HTR-8/SVneo (cell line): ENCODE measurements at places on chromosomes 5 and 9.

DNA sequence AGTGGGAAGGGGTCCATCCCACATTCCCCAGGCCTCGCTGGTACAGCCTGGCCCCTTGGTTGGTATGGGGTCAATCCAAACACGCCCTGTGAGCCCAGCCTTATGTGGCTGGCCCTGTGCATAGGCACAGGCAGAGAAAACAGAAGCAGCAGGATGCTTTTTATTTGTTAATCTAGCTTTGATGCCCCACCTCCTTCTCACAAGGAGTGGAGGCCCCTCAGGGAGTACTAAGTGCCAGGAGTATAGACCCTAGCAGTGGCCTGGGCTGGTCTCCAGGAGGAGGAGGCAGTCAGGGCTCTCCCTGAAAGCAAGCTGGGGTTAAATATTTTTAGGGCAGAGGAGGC is 14.6 kb upstream of the TCF7 start:
- no peak for DNase-seq

- no peak for DNase-seq
These were observed 174.2 kb upstream of the PUM3 start for GRCh38 chr9:3018071-3018470.

DNA sequence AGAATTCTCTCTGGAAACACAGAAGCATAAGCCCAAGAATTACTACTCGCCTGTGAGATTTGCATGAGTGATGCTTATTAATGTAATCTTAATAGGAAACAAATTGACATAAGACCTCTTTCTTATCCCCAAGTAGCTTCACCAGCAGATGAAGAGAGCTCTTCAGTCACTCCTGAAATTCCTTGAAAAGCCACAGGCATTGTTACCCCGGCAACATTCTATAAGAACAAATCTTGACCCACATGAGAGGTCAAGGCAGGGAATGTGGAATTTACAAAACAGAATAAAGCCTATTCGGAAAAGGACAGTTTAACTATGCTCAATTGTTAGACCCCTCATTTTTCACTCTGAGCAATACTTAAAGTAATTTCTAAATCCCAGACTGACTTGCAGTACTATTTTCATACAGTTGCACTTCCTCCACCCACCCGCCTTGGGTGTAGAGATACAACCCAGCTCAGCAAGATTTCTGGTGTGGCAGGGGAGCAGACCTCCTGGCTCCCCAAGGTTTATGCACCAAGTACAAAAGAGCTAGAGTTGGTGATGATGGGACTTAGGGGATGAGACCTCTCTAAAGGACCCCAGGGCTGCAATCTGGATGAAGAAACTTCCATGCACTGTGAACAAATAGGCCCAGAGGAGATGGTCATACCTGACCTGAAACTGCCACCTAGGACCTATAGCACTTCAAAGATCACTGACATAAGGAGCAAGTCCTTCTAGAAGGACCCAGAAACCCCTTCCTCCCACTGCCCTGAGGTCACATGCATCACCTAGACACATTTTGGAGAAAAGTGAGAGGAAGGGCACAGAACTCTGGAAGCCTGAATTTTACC is 242.1 kb downstream of the ZNF608 start:
- DNase-seq, result no peak

DNA sequence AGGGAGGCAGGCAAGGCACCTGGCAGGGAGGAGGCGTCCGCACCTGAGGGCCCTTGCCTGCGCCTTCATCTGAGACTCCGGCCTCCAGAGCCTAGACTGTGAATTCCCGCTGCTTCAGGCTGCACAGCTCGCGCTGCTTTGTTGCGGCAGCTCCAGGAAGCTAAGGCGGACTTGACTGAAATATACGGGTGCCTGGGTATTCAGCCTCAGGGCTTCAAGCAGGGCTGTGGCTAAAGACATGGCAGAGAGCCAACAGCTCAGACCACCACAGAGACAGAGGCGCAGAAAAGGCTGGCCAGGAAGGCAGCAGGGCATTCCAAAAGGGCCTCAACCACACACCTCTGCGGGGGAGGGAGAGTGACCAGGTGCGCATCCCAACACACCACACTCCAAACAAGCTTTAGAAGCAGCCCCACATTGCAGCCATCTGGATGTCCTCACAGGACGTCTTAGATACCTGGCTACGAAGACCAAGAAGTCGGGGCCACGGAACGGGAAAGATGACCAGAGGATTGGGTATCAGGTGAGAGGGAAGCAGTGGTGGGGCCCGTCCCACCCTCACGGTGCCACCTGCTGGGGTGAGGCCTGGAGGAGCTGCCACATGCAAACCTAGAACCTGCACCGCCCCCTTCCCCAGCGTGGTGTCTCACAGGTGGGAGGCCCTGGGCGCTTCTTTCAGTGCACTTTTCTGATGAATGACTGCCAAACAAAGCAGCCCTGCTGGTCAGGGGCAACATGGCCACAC is 1.7 kb upstream of the DPH7 start:
- DNase-seq, result no peak

GRCh38 chr5:138606378-138607064 is 31.3 kb upstream of the HSPA9 start:
- no peak for DNase-seq

DNA sequence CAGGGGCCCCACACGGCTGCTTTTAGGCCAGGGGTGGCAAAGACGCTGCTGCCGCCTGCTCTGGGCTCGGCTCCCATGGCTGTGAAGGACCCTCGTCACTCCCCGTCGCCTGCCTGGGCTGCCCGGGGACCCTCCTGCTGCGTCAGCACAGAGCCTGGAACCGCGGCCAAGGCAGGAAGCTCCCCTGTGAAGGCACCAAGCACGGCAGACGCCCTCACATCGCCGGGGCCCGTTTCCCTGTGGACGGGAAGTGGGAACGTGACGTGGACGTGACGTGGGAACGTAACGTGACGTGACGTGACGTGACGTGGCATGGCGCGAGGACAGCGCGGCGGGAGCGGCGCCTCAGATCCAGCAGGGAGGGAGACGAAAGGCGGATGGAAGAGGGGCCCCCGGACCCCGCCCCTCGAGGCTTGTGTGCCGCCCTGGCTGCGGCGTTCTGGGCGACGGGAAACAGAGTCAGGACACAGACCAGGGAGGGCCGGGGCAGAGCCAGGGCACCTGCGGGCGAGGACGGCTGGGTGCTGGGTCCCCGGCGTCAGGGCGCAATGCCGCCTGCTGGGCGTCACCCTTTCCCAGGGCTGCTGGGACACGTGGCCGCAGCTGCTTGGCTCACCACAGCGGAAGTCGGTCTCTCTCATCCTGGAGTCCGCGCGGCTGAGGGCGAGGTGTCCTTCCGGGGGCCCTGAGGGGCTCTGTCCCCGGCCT is 53.1 kb downstream of the MRPL36 start:
- DNase-seq, result no peak

- DNase-seq, result no peak
These were observed 74.4 kb downstream of the ASTN2 start for GRCh38 chr9:117340422-117340821.

DNA sequence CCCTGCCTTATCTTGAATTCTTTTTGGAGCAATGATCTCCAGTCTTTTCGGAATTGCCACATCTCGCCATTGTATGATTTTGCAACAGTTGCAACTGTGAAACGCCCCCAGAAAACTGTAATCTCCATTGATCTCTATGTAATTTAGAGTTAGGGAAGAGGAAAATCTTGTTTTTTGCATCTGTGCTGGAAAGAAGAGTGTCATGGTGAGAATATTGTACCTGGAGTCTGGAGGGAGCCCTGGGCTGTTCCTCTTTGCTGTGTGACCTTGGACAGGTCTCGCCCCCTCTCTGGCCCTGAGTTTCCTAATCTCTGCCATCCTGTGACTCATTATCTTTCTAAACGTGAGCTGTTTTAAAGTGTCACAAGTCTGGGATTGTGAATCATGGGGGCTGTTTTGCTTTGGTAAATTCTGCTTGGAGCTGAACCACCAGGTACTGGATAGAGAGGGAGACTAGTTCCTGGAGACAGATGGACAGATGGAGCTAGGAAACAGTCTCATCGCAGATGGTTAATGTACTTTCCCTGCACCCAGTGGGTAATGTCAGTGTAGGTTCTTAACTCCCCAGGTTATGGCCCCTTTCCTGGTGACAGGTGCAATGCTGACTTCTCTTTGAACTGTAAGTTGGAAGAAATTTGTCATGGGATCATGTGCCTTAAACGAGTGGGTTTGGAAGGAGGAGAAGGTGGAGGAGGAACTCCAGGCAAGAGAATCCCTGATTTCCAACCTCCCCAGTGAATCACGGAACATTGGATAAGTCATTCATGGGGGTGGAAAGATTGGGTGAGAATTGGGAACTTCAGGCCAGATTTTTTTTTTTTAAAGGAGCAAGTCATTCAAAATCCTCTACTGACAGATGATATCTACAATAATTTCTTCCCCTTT is 19.6 kb downstream of the PPARGC1B start:
- no peak for DNase-seq
